Fibroblast of lung (primary cell): ENCODE measurements at places on chromosomes 5 and 9. TPM values are rescaled to one million over a fixed set of nuclear protein-coding genes. Genes with fewer than 3 reads are reported as not detected.
A peak's percentile ranks its signal among the peaks of the same experiment; 100 is the strongest.

Gene TRIP13
- total RNA-seq = 2.1 and 7.4 TPM in 2 replicates

Gene CNTFR
- 0.26 TPM in 1 of 2 replicates, not detected in the other for total RNA-seq

Gene ADRA1B
- total RNA-seq = 0.26 and 0.99 TPM in 2 replicates

Gene RASGRF2
- total RNA-seq = 12.1 and 19.5 TPM in 2 replicates

Gene MELK
- 6.2 and 14.2 TPM in 2 replicates for total RNA-seq

Gene SPINK14
- total RNA-seq = not detected in 2 replicates

DNA sequence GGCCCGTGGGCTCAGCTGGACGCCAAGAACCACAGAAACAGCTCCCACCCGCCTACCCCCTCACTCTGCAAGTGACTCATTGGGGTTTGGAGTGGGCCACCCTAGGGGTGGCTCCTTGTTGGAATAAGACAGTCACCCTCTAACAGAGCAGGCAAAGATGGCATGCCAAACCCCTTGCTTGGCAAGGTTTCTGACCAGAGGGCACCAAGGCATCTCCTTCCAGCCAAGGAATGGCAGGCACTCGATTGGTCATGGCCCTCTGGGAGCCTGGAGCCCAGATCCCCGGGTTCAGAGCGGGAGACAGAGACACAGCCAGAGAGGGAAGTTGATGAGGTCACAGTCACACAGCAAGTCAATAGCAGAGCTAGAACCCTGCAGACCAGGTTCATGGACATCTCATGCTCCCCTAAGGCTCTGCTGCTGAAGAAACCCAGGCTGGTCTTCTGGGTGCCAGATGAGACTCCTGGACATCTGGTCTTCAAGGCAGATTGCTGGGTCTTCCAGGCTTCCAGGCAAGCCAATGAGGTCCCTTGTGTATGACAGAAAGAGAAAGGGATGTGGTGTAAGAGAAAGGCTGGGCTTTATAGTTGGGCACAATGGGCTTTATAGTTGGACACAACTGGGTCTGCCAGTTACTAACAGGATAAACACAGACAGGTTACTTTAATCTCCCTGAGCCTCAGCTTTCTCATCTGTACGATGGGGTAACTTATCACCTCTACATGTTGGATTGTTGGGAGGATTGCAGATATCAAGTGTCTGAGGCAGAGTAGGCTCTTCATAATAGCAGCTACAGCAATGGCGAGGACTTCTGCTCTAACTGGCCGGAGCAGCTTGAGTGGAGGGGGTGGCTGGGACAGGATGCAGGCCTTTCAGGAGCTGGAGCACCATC lies 23.3 kb upstream of the KIF12 start:
- H3K27ac ChIP-seq = no peak overlapping the region
- H3K4me1 ChIP-seq = no peaks in the 10 kb centered on the region
- peaks cover 23% of the 10 kb centered on the region for H3K27me3 ChIP-seq
- H3K36me3 ChIP-seq = no peaks in the 10 kb centered on the region

GRCh38 chr9:109097146-109097545 lies 22.6 kb downstream of the TMEM245 start:
- H3K4me1 ChIP-seq = peaks cover 10% of the 10 kb centered on the region
- DNase-seq = no peak
- H3K27ac ChIP-seq = no peak overlapping the region
- no peaks in the 10 kb centered on the region for H3K27me3 ChIP-seq

- DNase-seq = no peak
- H3K27me3 ChIP-seq = no peaks in the 10 kb centered on the region
- no peaks in the 10 kb centered on the region for H3K36me3 ChIP-seq
- H3K4me3 ChIP-seq = no peak overlapping the region
Observed at GRCh38 chr5:8923526-8923925, 622.3 kb downstream of the SEMA5A start.

DNA sequence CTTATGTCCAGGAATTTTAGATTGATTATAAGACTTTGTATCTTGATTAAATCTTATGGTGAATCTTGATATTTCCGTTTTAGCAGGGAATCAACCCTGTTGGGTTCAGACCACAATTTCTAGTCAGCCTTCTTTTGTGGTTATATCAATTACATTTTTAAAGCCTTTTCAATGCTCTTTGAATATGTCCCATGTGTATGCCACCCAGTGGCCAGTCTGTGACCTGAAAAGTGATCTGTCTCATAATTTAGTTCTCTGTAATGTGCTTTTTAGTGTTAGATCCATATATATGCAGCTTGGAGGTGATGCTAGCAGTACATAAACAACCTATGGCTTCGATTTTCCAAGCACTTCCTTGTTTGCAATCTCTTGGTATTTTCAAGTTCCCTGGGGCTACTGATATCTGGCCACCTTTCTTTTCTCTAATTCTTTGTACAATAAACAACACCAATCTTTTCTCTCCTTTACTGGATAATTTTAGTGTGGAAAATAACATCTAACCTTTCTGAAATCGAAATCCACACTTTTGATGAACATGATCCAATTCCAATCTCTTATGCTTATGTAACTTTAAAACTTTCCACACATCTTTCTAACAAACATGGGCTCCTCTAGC lies 28.8 kb downstream of the PDE8B start:
- H3K27me3 ChIP-seq = no peaks in the 10 kb centered on the region
- no peaks in the 10 kb centered on the region for H3K4me1 ChIP-seq
- DNase-seq = peak; percentile 9
- H3K36me3 ChIP-seq = no peaks in the 10 kb centered on the region

DNA sequence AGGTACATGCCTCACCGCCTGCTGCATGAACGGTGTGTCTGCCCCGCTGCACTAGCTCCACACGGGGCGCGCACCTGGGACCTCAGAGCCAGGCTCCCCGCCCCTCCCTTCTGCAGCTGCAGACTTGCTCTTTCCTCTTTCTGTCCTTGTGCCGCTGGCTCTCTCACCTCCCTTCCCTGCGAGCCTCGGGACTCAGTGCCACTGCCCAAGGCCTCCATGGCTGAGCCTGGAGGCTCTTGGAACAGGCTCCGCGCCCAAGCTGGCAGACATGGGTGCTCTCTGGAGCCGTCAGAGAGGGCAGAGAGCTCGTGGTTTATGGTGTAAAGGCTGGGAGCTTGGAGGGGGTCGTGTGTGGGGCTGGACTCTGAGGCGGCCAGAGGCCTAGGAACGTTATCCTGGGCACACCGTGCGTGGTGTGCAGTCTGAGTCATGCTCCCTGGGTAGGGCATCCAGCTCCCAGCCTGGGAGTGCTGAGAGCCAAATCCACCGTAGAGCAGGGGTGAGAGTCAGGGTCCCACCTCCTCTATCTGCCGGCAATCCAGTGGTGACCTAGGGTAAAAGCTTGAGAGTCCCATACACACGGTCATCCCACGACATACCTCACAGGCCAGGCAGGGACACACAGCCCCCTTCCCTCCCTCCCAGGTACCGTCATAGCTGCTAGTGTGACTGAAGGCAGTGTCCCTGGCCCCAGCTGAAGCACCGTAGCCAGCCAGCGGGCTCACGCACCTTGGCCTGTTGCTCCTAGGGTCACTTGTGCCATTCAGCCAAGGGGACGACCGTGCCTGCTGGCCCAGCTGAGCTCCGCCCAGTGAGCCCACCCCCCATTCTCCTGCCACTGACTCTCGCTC lies 22.4 kb downstream of the GOLGA2 start:
- H3K27ac ChIP-seq = no peak overlapping the region
- H3K4me1 ChIP-seq = no peaks in the 10 kb centered on the region
- no peaks in the 10 kb centered on the region for H3K27me3 ChIP-seq
- H3K4me3 ChIP-seq = no peak overlapping the region

GRCh38 chr5:164377746-164378145 lies 872.3 kb downstream of the MAT2B start:
- H3K4me3 ChIP-seq = no peak overlapping the region
- DNase-seq = peak; percentile 18
- H3K27ac ChIP-seq = no peak overlapping the region
- no peaks in the 10 kb centered on the region for H3K27me3 ChIP-seq
- no peaks in the 10 kb centered on the region for H3K36me3 ChIP-seq

- no peaks in the 10 kb centered on the region for H3K36me3 ChIP-seq
- no peaks in the 10 kb centered on the region for H3K4me1 ChIP-seq
- no peaks in the 10 kb centered on the region for H3K27me3 ChIP-seq
- DNase-seq = no peak
Observed at GRCh38 chr9:70805949-70806348, 315.5 kb downstream of the TRPM3 start.

DNA sequence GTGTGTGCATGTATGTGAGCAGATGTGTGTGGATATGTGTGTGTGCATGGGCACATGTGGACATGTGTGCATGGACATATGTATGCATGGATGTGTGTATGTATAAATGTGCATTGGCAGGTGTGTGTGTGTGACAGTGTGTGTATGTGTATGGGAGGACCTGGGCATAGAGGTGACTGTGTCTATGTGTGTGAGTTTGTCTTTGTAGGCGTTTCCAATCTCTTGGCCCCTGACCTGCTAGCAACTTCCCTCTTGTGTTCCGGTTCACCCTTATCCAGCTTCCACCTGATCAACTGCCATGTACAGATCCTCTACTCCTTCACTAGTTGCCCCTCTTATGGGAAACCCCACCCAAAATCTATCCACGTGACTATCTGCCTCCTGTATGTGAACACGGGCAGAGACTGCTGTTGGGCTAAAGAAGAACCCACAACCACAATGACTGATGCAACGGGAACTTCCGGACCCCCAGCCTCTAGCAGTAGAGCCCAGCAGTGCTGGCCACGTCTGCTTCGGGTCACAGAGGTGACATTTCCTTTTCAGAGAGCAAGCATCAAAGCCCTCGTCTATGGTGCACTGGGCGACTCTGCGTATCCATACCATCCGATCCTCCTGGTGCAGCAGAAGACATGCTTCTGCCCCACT lies 24.9 kb upstream of the GADD45G start:
- no peaks in the 10 kb centered on the region for H3K27me3 ChIP-seq
- H3K4me1 ChIP-seq = no peaks in the 10 kb centered on the region
- DNase-seq = no peak
- H3K27ac ChIP-seq = no peak overlapping the region

GRCh38 chr9:15180124-15180523 lies 126.9 kb downstream of the TTC39B start:
- no peaks in the 10 kb centered on the region for H3K27me3 ChIP-seq
- no peaks in the 10 kb centered on the region for H3K36me3 ChIP-seq
- H3K27ac ChIP-seq = no peak overlapping the region
- DNase-seq = no peak
- H3K4me1 ChIP-seq = no peaks in the 10 kb centered on the region

GRCh38 chr5:1474866-1475543 lies 29.8 kb upstream of the SLC6A3 start:
- H3K4me1 ChIP-seq = no peaks in the 10 kb centered on the region
- H3K27ac ChIP-seq = no peak overlapping the region
- H3K27me3 ChIP-seq = no peaks in the 10 kb centered on the region
- H3K36me3 ChIP-seq = peaks cover 43% of the 10 kb centered on the region
- no peak overlapping the region for H3K4me3 ChIP-seq

- H3K27ac ChIP-seq = no peak overlapping the region
- no peaks in the 10 kb centered on the region for H3K27me3 ChIP-seq
- H3K4me3 ChIP-seq = no peak overlapping the region
Observed at GRCh38 chr9:31045810-31046209, 1338.6 kb upstream of the ACO1 start.
